ENCODE measurements at places on chromosomes 1 and 21.

- H3K4me1 ChIP-seq = peaks cover 77% of the 10 kb centered on the region
- H3K4me3 ChIP-seq = peak overlapping the region; percentile 45
- no peaks in the 10 kb centered on the region for H3K27me3 ChIP-seq
- no peaks in the 10 kb centered on the region for H3K36me3 ChIP-seq
These were observed 246.3 kb upstream of the RAB4A start for GRCh38 chr1:229024528-229025130.

GRCh38 chr21:14259747-14260146 is 43.8 kb downstream of the RBM11 start:
- no peak overlapping the region for H3K4me3 ChIP-seq
- no peaks in the 10 kb centered on the region for H3K4me1 ChIP-seq
- DNase-seq = peak; percentile 32
- no peak overlapping the region for H3K27ac ChIP-seq
- H3K27me3 ChIP-seq = no peaks in the 10 kb centered on the region

- H3K4me3 ChIP-seq = no peak overlapping the region
- DNase-seq = peak; percentile 44
- H3K36me3 ChIP-seq = no peaks in the 10 kb centered on the region
- H3K27ac ChIP-seq = no peak overlapping the region
- peaks cover 5% of the 10 kb centered on the region for H3K27me3 ChIP-seq
These were observed 7.7 kb upstream of the PPM1J start for GRCh38 chr1:112722601-112723510.

DNA sequence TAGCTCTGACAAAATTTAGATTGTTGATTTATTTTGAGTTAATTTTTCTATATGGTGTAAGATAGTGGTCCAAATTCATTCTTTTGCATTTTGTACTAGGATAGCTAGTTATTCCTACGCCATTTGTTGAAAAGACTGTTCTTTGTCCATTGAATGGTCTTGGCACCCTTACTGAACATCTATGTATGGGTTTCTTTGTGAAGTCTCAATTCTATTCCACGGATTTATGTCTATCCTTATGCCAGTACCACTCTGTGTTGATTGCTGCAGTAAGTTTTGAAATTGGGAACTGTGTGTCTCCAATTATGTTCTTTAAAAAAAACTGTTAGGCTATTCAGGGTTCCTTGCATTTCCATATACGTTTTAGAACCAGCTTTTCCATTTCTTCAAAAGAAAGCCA is 145.7 kb downstream of the ZNF644 start:
- no peak overlapping the region for H3K4me3 ChIP-seq
- H3K27me3 ChIP-seq = no peaks in the 10 kb centered on the region
- H3K4me1 ChIP-seq = no peaks in the 10 kb centered on the region
- H3K36me3 ChIP-seq = no peaks in the 10 kb centered on the region

GRCh38 chr21:41903559-41904351 is 24.6 kb upstream of the PRDM15 start:
- no peak for DNase-seq
- no peak overlapping the region for H3K4me3 ChIP-seq
- peaks cover 48% of the 10 kb centered on the region for H3K36me3 ChIP-seq
- peaks cover 7% of the 10 kb centered on the region for H3K4me1 ChIP-seq
- no peak overlapping the region for H3K27ac ChIP-seq
- H3K27me3 ChIP-seq = no peaks in the 10 kb centered on the region

- DNase-seq = no peak
- no peak overlapping the region for H3K27ac ChIP-seq
- no peaks in the 10 kb centered on the region for H3K4me1 ChIP-seq
- no peak overlapping the region for H3K4me3 ChIP-seq
- H3K27me3 ChIP-seq = no peaks in the 10 kb centered on the region
These were observed 1082.4 kb upstream of the B3GALT2 start for GRCh38 chr1:194268839-194269238.

- H3K4me3 ChIP-seq = peak within 1 kb of the TSS; percentile 87
- H3K27ac ChIP-seq = peak within 1 kb of the TSS; percentile 93
- peaks cover 6% of the 10 kb centered on the region for H3K4me1 ChIP-seq
- H3K27me3 ChIP-seq = no peaks in the 10 kb centered on the region
- DNase-seq = peak; percentile 59
These were observed at the start of gene FRRS1 for GRCh38 chr1:99766378-99766800. Gene FRRS1, minus strand, starts transcription at chr1:99766635. Its CDS starts 17,867 bp downstream, at chr1:99748768.

GRCh38 chr21:41731081-41731480 is 35.8 kb downstream of the RIPK4 start:
- peaks cover 37% of the 10 kb centered on the region for H3K4me1 ChIP-seq
- no peak for DNase-seq
- peaks cover 3% of the 10 kb centered on the region for H3K27me3 ChIP-seq
- no peak overlapping the region for H3K4me3 ChIP-seq

DNA sequence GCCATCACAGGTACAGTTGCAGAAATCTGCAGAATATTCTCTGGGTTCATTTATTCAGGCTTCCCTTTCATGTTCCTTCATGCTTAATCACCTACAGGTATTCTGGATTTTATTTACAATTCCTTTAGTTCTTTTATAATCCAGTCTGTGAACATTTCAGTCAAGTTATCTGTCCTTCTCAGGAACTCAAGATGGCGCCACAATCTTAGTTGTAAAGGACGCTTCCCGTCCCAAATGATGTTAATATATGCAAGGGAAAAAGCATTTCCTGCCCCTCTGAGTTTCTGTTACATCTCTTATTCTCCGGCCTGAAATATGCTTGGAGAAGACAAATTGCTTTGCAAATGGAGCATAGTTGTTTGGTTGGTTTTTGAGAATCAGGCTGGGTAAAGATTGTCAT is 19.3 kb downstream of the F3 start:
- DNase-seq = peak; percentile 37
- H3K27ac ChIP-seq = no peak overlapping the region

- H3K27ac ChIP-seq = no peak overlapping the region
- H3K4me1 ChIP-seq = no peaks in the 10 kb centered on the region
- H3K27me3 ChIP-seq = no peaks in the 10 kb centered on the region
- H3K36me3 ChIP-seq = no peaks in the 10 kb centered on the region
These were observed 121.2 kb downstream of the TRABD2B start for GRCh38 chr1:47875831-47876586.

DNA sequence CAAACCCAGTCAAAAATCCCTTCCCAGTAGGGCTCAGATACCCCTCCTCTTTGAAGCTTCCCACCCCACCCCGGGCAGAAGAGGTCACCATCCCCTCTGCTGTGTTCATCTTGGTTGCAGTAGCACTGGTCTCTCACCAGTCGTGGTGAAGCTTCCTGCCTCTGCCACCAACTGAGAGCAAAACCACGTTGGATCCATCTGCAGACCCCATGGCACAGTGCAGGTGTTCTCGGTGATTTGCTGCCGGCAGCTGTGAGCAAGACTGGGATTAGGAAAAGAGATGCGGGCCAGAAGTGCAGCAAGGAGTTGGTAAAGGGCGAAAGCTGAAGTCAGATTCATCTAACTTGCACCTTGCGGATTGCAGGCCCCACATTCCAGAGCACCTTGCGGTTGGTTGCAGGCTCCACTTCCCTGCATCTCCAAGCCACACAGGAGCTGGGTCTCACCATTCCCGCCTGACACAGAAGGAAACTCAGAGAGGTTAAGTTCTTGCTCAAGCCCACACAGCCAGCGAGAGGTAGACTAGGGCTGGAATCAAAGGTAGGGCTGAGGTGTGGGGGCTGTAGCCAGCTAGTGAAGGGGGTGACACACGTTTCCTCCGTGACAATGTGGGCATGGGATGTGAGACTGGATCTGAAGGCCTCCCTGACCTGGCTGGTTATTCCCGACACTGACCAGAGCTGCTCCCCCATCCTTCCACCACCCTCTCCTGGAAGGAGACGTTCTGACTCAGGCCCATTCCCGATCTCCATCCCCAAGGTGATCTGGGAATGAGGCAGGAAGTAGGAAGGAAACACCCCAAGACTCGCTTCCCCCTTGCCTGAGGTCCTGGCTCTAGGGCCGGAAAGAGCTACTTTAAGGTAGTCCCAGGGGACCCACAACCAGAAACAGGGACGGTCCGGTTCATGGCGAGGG is 3.3 kb upstream of the FAM110D start:
- H3K36me3 ChIP-seq = no peaks in the 10 kb centered on the region
- peaks cover 24% of the 10 kb centered on the region for H3K4me1 ChIP-seq
- H3K27ac ChIP-seq = no peak overlapping the region
- no peak overlapping the region for H3K4me3 ChIP-seq
- peaks cover 5% of the 10 kb centered on the region for H3K27me3 ChIP-seq

DNA sequence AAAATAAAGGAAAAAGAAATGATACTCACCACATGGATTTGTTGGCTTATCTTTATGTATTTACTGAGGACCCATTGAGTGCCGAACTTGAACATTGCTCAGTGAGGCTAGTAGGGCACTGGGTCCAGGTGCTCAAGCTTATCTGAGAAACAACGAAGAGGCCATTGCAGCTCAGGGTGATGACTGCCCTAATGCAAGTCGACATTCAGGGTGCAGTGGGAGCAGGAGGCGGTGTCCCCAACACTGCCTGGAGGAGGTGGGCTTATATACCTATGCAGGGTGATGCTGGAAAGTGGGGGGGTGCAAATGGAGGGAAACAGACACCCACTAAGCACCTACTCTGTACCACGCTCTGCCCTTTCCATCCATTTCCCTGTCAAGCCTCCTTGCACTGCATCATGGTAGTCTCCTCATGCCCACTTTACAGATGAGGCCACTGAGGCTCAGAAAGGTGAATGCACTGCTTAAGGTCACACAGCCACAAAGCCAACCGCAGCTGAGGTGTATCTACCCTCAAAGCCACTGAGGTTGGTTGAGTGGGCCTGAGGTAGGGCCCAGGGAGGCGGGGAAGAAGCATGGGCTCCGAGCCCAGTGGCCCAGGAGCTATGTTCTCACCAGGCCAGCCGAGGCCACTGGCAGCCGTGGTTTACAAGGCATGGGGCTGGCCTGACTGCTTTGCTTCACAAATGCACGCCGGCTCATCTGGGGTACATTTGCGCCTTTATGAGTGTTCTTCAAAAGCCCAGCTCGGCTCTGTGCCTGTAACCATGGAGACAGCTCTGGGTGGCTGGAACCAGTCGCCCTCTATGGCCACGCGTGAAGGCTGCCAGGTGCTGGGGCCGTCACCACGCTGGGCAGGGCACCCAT is 103.8 kb downstream of the EPHB2 start:
- no peak overlapping the region for H3K4me3 ChIP-seq
- no peaks in the 10 kb centered on the region for H3K36me3 ChIP-seq
- no peaks in the 10 kb centered on the region for H3K4me1 ChIP-seq
- H3K27ac ChIP-seq = no peak overlapping the region

- H3K4me3 ChIP-seq = no peak overlapping the region
- H3K27me3 ChIP-seq = no peaks in the 10 kb centered on the region
- H3K4me1 ChIP-seq = no peaks in the 10 kb centered on the region
- no peak overlapping the region for H3K27ac ChIP-seq
These were observed 169.9 kb downstream of the HS2ST1 start for GRCh38 chr1:87084244-87084836.

- peak; percentile 5 for DNase-seq
- peaks cover 32% of the 10 kb centered on the region for H3K36me3 ChIP-seq
- peak overlapping the region; percentile 67 for H3K27ac ChIP-seq
- H3K27me3 ChIP-seq = no peaks in the 10 kb centered on the region
These were observed 97.4 kb upstream of the GFI1 start for GRCh38 chr1:92583821-92584760.

DNA sequence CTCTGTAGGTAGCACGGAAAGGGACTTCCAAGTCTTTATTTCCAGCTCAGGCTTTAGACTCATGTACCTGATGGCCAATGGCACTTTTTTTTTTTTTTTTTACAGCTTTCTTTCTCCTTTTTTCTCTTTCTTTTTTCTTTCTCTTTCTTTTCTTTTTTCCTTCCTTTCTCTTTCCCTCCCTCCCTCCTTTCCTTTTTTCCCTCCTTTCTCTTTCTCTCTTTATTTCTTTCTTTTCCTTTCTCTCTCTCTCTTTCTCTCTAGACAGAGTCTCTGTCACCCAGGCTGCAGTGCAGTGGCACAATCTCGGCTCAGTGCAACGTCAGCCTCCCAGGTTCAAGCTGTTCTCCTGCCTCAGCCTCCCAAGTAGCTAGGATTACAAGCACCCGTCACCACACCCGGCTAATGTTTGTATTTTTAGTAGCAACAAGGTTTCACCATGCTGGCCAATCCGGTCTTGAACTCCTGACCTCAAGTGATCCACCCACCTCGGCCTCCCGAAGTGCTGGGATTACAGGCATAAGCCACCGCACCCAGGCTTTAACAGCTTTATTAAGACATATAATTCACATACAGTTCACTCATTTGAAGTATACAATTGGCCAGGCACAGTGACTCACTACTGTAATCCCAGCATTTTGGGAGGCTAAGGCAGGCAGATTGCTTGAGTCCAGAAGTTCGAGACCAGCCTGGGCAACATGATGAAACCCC is 5.1 kb upstream of the DCAF8 start:
- H3K36me3 ChIP-seq = no peaks in the 10 kb centered on the region
- DNase-seq = no peak
- peaks cover 6% of the 10 kb centered on the region for H3K4me1 ChIP-seq
- no peak overlapping the region for H3K27ac ChIP-seq
- H3K27me3 ChIP-seq = no peaks in the 10 kb centered on the region

GRCh38 chr1:200838676-200839445 is 33.9 kb upstream of the GPR25 start:
- H3K36me3 ChIP-seq = no peaks in the 10 kb centered on the region
- H3K27ac ChIP-seq = no peak overlapping the region
- no peaks in the 10 kb centered on the region for H3K27me3 ChIP-seq
- no peak for DNase-seq

DNA sequence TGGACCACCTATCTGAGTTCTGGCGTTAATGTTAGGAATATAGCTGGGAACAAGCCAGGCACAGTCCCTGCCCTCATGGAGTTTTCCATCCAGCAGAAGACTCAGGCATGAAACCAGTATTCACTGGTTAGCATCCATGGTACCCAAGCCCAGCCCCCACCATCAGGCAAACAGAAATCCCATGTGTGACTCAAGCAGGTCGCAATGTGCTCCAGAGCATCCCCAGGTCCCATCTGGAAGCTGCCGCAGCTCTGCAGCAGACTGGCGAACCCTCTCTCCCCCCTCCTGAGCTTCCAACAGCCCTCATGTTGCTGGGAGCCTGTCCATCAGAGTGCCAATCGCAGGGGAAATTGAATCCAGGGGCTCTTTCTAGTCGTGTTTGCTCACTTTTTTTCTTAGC is 174.2 kb downstream of the RRAGC start:
- H3K27me3 ChIP-seq = peaks cover under 1% of the 10 kb centered on the region
- no peak overlapping the region for H3K27ac ChIP-seq
- DNase-seq = no peak
- no peaks in the 10 kb centered on the region for H3K36me3 ChIP-seq
- no peak overlapping the region for H3K4me3 ChIP-seq
- H3K4me1 ChIP-seq = no peaks in the 10 kb centered on the region

- no peak overlapping the region for H3K4me3 ChIP-seq
- DNase-seq = no peak
- H3K36me3 ChIP-seq = no peaks in the 10 kb centered on the region
- H3K4me1 ChIP-seq = peaks cover 22% of the 10 kb centered on the region
These were observed 1.7 kb downstream of the PATJ start for GRCh38 chr1:61743716-61744580.

Measured in CD14-positive monocyte (primary cell).